Endodermal cell (in vitro differentiated cells): ENCODE measurements at places on chromosomes 1 and 21.

DNA sequence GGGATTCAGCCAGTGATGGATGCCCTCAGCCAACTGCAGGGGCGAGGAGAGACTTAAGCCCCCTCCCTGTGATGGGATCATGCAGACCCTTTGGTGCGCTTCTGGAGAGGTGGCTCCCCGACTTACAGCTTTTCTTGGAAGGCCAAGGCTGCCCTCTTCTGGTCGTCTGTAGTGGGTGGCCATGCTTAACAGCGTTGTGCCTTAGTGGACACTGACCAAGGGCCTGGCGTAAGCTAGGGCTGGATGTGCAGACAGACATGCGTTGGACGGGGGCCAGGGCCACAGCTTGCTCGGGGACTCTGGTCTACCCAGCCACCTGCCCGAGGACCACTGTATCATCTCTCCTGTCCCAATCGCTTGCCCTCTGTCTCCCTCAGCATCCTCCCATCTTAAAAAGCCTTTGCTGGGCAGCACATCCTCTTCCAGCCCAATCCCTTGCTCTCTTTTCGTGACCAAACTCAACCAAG lies 5.5 kb downstream of the AZIN2 start:
- no peak overlapping the region for H3K4me3 ChIP-seq
- no peaks in the 10 kb centered on the region for H3K36me3 ChIP-seq
- H3K27me3 ChIP-seq: peaks cover 48% of the 10 kb centered on the region
- no peak overlapping the region for H3K27ac ChIP-seq
- no peaks in the 10 kb centered on the region for H3K4me1 ChIP-seq

GRCh38 chr21:37415939-37416338 lies 49.4 kb downstream of the DYRK1A start:
- H3K36me3 ChIP-seq: peaks cover 3% of the 10 kb centered on the region
- H3K4me3 ChIP-seq: no peak overlapping the region
- H3K27ac ChIP-seq: no peak overlapping the region
- no peaks in the 10 kb centered on the region for H3K27me3 ChIP-seq
- peaks cover 8% of the 10 kb centered on the region for H3K4me1 ChIP-seq

GRCh38 chr1:212640223-212640878 lies 31.8 kb downstream of the ATF3 start:
- H3K27ac ChIP-seq: no peak overlapping the region
- no peak for DNase-seq
- H3K27me3 ChIP-seq: peaks cover 3% of the 10 kb centered on the region

GRCh38 chr1:155061381-155062150 lies 2.0 kb upstream of the EFNA4 start:
- H3K4me3 ChIP-seq: no peak overlapping the region
- peaks cover 2% of the 10 kb centered on the region for H3K36me3 ChIP-seq
- peaks cover 11% of the 10 kb centered on the region for H3K4me1 ChIP-seq
- peak; percentile 99 for DNase-seq
- peaks cover 7% of the 10 kb centered on the region for H3K27me3 ChIP-seq
- no peak overlapping the region for H3K27ac ChIP-seq

- no peak overlapping the region for H3K4me3 ChIP-seq
- no peaks in the 10 kb centered on the region for H3K27me3 ChIP-seq
- H3K36me3 ChIP-seq: no peaks in the 10 kb centered on the region
- peak; percentile 85 for DNase-seq
- no peak overlapping the region for H3K27ac ChIP-seq
Observed at GRCh38 chr1:157403203-157403602, 149.1 kb downstream of the FCRL5 start.

- no peak for DNase-seq
- H3K27ac ChIP-seq: no peak overlapping the region
- no peak overlapping the region for H3K4me3 ChIP-seq
- H3K4me1 ChIP-seq: no peaks in the 10 kb centered on the region
Observed at GRCh38 chr1:77476475-77476874, 194.7 kb downstream of the AK5 start.

GRCh38 chr1:230794431-230794830 lies 47.2 kb downstream of the CAPN9 start:
- no peak overlapping the region for H3K4me3 ChIP-seq
- no peaks in the 10 kb centered on the region for H3K36me3 ChIP-seq
- H3K27me3 ChIP-seq: no peaks in the 10 kb centered on the region
- DNase-seq: peak; percentile 19
- H3K4me1 ChIP-seq: peaks cover 4% of the 10 kb centered on the region

- H3K4me3 ChIP-seq: no peak within 1 kb of the TSS
- H3K36me3 ChIP-seq: no peaks in the 10 kb centered on the region
- no peaks in the 10 kb centered on the region for H3K4me1 ChIP-seq
- peak; percentile 67 for DNase-seq
Observed at GRCh38 chr1:89363638-89364536, at the start of gene GBP6. GBP6 (plus strand) TSS chr1:89364059; CDS start chr1:89368552, 4,493 bp downstream.

DNA sequence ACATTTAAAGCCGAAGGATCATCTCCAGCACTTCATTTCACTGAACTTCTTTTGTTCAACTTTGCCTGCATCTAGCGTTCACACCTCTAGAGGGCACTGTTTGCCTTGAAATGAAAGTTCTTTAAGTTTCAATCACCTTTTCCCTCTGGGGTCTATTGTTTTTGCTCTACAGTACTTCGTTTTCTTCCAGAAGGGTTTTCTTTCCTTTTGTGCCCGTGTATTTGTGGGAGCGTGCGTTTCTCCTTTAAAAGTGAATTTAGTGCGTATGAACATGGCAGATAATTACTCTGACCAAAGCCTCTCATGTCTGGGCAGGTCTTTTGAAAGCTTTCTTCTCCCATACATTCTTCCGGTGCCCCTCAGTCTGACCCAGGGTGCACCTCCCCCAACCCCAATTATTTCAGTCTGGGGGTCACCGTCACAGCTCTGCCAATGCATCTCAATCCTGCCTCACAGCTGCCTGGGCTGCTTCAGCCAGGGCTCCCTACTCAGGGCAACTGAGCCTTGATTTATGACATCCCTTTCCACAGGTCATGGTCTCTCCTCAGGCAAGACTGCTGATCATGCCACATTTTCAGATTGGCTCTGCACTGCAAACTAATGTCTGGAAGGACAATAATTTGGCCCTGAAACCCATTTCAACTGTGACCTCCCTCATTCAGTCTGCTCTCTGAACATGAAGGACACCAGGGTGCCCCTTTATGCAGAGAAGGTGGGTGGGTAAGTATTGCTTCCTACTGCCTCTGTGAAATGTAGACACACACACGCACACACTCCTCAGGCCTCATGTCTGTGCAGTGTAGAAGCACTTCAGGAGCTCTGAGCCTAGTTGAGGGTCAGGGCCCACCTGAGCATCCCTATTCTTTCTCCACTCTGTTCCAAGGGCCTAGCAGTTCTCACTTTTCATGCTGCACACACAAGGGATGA lies 88.6 kb downstream of the NUF2 start:
- peak overlapping the region; percentile 64 for H3K27ac ChIP-seq
- no peaks in the 10 kb centered on the region for H3K36me3 ChIP-seq
- no peaks in the 10 kb centered on the region for H3K27me3 ChIP-seq
- H3K4me1 ChIP-seq: no peaks in the 10 kb centered on the region
- H3K4me3 ChIP-seq: no peak overlapping the region
- DNase-seq: peak; percentile 90

GRCh38 chr1:229665912-229666558 lies 40.0 kb downstream of the URB2 start:
- no peak overlapping the region for H3K27ac ChIP-seq
- H3K36me3 ChIP-seq: peaks cover 9% of the 10 kb centered on the region
- no peaks in the 10 kb centered on the region for H3K4me1 ChIP-seq
- no peaks in the 10 kb centered on the region for H3K27me3 ChIP-seq
- DNase-seq: no peak
- H3K4me3 ChIP-seq: no peak overlapping the region

GRCh38 chr1:201176940-201177339 lies 13.7 kb upstream of the IGFN1 start:
- no peak overlapping the region for H3K4me3 ChIP-seq
- H3K4me1 ChIP-seq: peaks cover 16% of the 10 kb centered on the region
- H3K27me3 ChIP-seq: peaks cover 13% of the 10 kb centered on the region
- H3K27ac ChIP-seq: no peak overlapping the region

DNA sequence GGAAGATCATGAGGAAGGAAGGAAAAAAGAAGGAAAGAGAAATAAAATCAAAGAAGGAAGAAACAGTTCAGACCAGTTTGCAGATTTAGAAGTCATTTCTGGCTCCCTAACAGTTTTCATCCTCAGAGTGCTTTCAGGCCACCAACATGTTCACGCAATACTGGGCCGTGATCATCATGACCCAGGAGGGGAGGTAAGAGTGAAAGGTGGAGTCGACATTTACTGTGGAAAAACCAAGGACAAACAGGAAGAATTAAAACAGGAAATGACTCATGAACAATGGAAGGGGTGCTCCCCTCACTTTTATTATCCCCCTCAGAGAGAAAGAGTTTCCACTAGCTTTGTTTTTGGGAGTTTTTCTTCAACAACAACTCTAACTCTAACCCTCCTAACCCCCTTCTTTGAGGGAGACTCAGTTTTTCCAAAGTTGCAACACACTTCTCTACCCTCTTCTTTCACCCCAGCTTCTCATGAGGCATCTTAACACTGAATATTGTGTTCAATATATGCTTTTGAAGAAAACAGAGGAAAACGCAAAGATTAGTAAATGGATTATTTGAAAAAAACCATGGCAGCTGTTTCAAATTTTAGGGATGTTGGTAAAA lies 60.4 kb downstream of the VANGL2 start:
- H3K4me1 ChIP-seq: no peaks in the 10 kb centered on the region
- H3K36me3 ChIP-seq: no peaks in the 10 kb centered on the region
- H3K27me3 ChIP-seq: no peaks in the 10 kb centered on the region
- H3K27ac ChIP-seq: no peak overlapping the region
- DNase-seq: no peak
- no peak overlapping the region for H3K4me3 ChIP-seq

- peaks cover 5% of the 10 kb centered on the region for H3K36me3 ChIP-seq
- no peak overlapping the region for H3K27ac ChIP-seq
- peaks cover 8% of the 10 kb centered on the region for H3K27me3 ChIP-seq
- no peak for DNase-seq
- H3K4me3 ChIP-seq: no peak overlapping the region
- no peaks in the 10 kb centered on the region for H3K4me1 ChIP-seq
Observed at GRCh38 chr21:34182436-34182835, 109.1 kb downstream of the MRPS6 start.

DNA sequence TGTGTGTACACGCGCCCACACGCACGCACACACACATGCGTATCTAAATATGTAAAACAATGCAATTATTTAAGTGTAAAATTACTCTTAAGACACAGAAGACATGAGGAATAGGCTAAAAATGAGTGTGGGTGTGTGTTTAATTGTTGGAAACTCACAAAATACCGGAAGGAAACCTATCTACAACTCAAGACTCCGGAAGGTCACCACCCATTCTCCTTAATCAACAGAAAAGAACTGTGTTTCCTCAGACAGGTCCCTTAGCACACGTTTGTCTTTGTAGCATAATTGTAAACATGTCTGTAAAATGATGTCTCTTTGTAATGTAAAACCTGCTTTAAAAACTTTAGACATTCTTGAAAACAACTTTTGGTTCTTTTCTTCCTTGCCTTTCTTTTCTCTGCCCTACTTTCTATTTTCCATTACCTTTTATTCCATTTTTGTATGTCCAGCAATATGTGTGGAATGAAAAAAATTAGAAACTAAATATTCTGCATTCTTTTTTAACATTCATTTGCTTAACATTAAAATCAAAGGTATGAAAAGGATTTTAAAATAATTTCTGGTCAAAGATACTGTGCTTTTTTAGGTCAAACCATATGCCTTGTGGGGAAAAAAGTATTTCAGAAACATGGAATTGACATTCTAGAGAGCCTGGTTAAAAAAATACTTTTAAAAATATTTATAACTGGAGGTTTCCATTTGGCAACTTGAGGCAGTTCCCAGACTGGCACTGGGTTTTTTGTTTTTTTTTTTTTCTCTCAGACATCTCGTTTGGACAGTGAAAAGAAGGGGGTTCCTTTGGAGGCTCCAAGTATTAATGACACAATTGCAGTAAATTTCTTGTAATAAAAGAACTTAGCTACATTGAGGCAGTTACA lies 46.2 kb downstream of the ATP5PF start:
- H3K27me3 ChIP-seq: no peaks in the 10 kb centered on the region
- H3K4me1 ChIP-seq: no peaks in the 10 kb centered on the region
- H3K36me3 ChIP-seq: no peaks in the 10 kb centered on the region
- no peak overlapping the region for H3K4me3 ChIP-seq
- DNase-seq: no peak

DNA sequence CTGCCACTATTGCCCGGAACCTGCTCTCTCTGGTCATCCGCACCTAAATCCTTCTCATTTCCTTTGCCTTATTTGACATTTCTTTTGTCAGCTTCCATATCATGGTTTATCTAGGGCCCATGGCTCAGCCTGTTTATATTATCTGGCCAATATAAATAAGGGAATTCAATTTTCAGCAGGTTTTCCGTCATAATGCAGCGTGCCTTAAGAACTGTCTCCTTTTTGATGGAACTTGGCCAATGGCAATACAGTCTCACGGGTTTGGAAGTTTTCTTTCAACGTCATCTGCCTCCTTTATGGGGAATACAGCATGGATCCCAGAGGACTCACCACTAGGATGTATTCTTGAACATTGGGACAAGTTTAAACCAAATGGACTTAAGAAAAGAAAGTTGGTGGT lies 77.8 kb upstream of the KIAA0040 start:
- no peaks in the 10 kb centered on the region for H3K27me3 ChIP-seq
- peaks cover 30% of the 10 kb centered on the region for H3K4me1 ChIP-seq
- no peaks in the 10 kb centered on the region for H3K36me3 ChIP-seq
- no peak for DNase-seq
- H3K27ac ChIP-seq: no peak overlapping the region
- H3K4me3 ChIP-seq: no peak overlapping the region

DNA sequence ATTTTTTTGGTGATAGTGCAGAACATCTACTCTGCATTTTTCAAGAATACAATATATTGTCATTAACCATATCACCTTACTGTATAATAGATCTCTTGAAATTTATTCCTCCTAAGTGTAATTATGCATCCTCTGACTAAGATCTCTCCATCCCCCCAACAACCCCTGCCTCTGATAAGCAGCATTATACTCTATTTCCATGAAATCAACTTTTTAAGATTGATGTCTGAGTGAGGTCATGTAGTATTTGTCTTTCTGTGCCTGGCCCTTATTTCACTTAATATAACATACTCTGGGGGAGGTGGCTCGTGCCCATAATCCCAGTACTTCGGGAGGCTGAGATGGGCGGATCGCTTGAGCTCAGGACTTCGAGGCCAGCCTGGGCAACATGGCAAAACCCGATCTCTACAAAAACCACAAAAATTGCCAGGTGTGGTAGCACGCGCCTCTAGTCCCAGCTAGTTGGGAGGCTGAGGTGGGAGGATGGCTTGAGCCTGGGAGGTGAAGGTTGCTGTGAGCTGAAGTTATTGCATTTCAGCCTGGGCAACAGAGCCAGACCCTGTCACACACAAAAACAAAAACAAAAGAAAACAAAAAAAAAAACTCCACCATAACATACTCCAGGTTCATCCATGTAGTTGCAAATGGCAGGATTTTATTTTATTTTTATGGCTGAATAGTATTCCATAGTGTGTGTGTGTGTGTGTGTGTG lies 5.7 kb downstream of the ACOT11 start:
- no peaks in the 10 kb centered on the region for H3K27me3 ChIP-seq
- H3K4me3 ChIP-seq: no peak overlapping the region
- H3K36me3 ChIP-seq: no peaks in the 10 kb centered on the region

GRCh38 chr1:6358757-6359201 lies 34.8 kb downstream of the ACOT7 start:
- H3K4me3 ChIP-seq: no peak overlapping the region
- no peaks in the 10 kb centered on the region for H3K36me3 ChIP-seq
- H3K27ac ChIP-seq: no peak overlapping the region
